ENCODE measurements at places on chromosomes 7 and 10.
A peak's percentile ranks its signal among the peaks of the same experiment; 100 is the strongest.

- DNase-seq: no peak
Measured at GRCh38 chr7:83751217-83751616, 102.3 kb upstream of the SEMA3E start.

DNA sequence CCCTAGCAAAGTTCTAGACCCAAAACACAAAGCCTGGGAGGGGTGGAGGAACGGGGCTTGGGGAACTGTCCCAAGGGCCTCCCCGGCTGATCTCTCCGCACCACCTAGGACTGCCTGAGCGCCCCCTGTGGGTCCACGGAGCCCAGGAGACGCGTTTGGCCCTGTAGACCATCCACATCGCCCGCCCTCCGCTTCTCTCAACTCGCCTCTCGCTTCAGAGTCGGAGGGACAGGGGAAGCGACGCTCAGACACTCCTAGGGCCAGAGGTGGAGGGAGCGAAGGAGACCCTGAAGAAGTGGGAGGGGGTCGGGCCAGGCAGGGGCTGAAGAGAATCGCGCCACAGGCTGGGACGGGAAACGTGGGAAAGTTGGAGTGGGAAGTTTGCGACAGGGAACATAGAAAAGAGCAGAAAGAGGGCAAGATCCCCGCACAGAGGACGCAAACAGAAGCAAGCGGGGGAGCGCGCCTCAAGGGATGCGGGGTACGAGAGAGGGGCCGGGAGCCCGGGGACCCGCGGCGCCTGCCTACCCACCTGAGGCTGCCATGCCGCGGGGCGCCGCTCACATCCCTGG lies 378 bp downstream of the PIK3AP1 start:
- DNase-seq: no peak

DNA sequence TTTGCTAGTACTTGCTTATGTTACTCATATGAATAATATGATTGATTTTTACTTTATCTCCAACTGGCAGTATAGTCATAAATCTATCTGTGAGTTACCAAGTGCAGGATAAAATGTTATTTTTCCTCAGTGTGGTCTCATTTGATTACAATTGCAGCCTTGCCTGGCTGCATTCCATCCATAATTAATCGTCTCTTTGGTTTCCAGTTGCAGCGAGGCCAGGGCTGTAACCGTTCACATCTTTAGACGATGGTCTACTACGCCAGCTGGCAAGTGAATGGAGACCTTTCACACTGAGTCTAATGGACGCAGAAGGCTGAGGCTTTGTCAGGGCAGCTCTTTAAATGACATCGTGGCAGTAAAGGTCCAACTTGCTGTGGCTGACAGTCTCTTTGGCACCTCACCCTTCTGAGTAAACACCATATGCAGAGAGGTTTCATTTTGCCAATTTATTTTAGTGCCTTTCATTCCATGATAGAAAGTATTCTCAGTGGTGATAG lies 84.0 kb downstream of the ARL4A start:
- no peak for DNase-seq

DNA sequence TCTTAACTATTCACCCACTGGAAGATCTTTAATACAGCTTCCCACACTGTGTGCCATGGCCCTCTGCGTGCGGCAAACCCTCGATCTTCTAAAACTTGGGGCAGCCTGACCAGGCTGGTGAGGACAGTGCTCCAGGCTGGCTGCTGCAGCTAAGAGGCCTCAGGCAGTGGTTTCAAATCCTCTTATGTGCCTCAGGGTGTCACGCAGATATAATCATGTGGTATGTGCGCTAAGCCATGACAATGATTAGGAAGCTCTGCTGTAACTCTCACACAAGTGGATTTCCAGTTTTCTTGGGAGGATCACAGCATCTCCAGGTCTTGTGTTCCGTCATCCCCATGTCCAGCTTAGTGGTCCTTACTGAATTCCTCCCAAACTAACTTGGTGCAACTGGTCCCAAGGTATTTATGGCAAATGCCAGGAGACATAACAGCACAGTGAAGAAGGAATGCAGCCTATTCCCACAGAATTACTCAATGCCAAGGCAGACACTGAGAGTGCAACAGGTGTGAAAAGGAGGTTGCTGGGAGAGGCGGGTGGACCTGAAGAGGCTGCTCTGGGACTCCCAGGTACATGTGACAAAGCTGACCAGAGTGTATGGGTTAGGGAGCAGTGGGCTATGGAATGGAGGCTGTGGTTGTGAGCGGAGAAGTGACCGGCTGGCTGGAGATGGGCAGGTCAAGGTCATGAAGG lies 2.3 kb downstream of the HPS1 start:
- no peak for DNase-seq

DNA sequence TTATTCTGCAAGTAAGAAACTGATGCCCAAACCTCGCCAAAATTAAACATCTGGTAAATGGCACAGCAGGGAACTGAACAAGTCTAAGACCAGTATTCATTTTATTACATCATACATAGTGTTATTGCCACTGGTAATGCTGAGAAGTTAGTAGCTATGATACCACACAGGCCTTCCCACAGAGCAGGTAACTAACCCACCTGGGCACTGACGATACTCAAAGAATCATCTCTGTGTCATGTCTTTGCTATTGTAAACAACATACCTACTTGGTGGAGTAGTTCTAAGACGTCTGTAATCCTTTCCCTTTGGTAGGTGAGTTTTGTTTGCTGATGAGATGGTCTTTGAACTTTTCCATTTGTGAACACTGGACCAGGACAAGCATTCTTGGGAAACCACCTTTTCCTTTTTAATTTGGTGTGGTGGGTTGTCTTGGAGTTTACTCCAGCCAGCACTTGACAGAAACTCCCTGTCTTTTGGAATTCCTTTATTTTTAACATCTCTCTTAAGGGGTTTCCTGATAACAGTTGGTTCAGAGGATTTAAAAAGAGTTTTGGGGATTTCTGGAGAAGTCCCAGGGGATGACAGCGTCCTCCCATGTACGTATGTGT lies 40.9 kb downstream of the PDSS1 start:
- DNase-seq: no peak

DNA sequence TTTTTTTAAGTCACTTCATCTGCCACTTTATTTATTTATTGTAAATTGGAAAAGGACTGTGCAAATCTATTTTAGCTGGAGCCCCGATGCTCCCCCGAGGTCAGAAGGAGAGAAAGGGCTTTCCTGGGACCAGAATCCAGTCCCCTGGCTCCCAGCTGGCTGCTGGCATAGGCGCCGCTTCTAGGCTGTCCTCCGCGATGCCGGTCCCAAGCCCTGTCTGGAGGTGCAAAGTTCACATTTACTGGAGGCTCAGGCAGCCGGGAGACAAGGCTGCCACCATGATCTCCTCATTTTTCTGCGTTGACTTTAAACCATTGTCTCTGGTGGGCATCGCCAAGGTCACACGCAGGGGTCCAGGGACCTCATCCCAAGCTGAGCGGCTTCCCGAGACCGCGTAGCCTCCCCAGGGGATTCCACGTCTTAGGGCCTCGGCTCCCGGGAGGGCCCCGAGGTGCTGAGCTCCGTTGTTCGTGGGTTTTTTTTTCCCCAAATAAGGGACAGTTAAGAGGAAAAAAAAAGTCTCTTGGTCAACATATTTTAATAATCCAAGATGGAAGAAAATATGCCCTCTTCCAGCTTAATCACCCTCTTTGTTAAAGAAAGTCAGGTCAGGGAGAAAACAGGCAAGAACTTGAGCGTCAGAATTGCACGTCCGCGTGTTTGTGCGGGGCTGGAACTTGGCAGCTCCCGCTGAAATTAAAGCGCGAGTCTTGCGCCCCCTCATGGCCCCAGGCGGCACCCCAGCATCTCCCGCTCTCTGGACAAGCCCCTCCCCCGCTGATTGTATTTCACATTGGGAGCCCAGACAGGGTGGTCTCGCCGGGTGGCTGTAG lies 11.9 kb downstream of the RGR start:
- DNase-seq: no peak

- DNase-seq: no peak
Measured at GRCh38 chr7:85750454-85750949, 563.6 kb upstream of the SEMA3D start.

GRCh38 chr10:65611592-65611991 lies 1314.2 kb upstream of the LRRTM3 start:
- DNase-seq: no peak

DNA sequence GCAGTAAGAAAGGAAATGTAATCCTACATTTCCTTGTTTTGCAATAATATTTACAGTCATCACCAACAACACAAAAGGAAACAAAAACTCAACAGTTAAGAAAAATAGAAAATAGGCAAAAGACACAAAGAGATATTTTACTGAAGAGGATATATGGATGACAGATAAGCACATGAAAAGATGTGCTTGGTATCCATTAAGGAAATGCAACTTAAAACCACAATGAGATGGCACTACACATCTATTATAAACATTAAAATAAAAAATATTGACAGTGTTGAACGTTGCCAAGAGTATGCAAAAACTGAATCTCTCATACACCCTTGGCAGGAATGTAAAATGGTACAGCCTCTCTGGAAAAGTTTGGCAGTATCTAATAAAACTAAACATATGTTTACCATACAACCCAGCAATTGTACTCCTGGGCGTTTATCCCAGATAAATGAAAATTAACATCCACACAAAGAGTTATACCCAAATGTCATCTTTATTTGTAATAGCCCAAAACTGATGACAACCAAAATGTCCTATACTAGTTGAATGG lies 5.4 kb downstream of the CEP41 start:
- DNase-seq: no peak

GRCh38 chr10:50286517-50286916 lies 35.2 kb upstream of the ASAH2 start:
- DNase-seq: peak; percentile 13

GRCh38 chr10:30984563-30985328 lies 46.9 kb downstream of the ZNF438 start:
- no peak for DNase-seq

- DNase-seq: no peak
Measured at GRCh38 chr7:50304911-50305582, 531 bp downstream of the IKZF1 start.

DNA sequence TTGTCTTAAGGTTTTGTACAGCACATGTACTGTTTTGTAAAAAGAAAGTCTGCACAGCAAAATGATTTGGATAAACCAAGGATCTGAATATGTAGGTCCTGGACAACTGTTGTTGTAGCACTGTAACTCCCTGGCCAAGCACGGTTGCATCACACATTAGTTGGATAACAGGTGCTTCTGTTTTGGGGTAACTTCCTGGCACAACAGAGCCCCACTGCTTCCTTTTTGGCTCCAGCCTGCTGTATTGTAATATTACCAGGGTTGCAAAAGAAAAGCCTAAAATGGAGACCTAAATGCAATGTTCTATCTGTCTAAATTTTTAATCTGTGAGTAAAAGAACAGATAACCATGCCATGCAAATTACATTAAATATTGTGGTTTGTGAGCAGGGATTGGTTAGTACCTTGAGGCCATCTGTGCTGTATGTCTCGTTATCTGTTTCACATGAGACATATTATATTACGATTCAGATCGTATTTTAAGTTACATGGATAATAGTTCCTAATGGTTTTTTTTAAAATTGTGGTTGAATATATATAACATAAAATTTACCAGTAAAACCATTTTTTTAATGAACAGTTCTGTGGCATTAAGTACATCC lies 27.5 kb upstream of the WAC start:
- no peak for DNase-seq

DNA sequence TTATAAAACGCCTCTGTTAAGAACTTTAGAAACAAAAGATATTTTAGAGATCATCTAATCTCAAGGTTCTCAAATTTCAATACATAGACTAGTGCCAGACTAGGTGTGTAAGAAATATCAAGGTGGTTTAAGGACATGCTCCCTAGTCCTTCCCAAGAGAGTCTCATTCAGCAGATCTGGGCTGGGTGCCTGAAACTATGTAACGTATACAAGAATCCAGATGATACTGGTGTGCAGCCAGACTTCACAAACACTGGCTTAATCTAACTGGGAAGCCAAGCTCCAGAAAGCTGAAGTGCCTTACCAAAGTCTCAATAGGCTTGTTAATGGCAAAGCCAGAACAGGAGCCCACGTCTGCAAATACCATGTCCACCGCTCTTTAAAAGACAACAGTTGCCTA lies 105.0 kb upstream of the AMPH start:
- no peak for DNase-seq

- DNase-seq: no peak
Measured at GRCh38 chr10:113293167-113293566, 259.7 kb upstream of the HABP2 start.

DNA sequence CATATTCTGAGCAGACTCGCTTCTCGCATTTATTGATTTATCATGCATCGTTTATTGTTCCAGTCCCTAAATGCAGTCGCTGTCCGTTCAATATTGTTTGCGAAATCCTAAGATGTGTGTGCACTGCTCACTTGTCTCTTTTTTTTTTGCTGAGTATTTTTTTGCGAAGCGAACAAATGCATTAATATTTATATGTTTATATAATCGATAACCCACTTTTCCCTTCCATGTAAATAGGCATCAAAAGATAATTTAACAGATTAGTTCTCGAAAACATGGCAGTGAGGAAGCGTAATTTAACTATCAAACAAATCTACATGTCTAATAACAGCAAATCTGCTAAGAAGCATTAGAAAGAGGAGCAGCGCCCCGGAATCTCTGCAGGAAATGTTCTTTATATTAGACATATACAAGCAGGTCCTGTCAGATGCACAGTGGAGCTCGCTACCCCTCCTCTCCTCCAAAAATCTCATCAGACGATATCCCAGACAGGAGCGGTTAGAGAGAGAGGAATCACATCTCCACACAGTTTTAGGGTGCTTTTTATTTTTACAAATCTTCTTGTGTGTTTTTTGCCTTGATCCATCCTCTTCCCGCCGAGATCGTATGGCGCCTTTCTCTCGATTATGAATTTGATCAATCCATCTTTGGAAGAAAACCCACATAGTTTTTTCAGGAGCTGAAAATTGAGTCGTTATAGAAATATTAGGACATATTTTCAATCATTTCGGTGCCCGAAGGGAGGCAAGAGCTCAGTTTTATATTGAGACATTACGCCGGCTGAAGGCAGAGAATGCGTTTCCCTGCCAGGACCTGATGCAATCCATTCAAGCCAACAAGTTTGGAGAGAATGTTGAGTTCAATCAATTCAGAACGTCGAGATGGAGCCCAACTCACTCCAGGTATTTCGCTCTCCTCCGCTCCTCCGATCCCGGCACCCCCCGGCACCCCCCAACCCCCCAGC lies at the start of gene ARID5B:
ARID5B (plus strand) TSS at position 871 of the 964 bp plus-strand sequence; CDS start at position 882, 11 bp downstream.
- no peak for DNase-seq

GRCh38 chr7:80708123-80708522 lies 69.7 kb downstream of the CD36 start:
- DNase-seq: no peak

Data from GOT3 (cell line).